ENCODE measurements at places on chromosomes 12 and 14. TPM values are rescaled to one million over a fixed set of nuclear protein-coding genes. Genes with fewer than 3 reads are reported as not detected.

TMEM179 gene
- 0.22 TPM for polyA plus RNA-seq

CRACR2A gene
- 4.4 TPM for polyA plus RNA-seq

OTOGL gene
- 0.23 TPM for polyA plus RNA-seq

CCDC91 gene
- 15.8 TPM for polyA plus RNA-seq

ARHGEF40 gene
- polyA plus RNA-seq: 29.8 TPM

ACSM4 gene
- polyA plus RNA-seq: not detected

TSPAN8 gene
- polyA plus RNA-seq: 23.5 TPM

GPR65 gene
- polyA plus RNA-seq: 0.19 TPM

RPS6KL1 gene
- 1.7 TPM for polyA plus RNA-seq

SLC5A8 gene
- polyA plus RNA-seq: 0.10 TPM

PALS1 gene
- 10.4 TPM for polyA plus RNA-seq

BRI3BP gene
- polyA plus RNA-seq: 1.1 TPM

CD163 gene
- 33.5 TPM for polyA plus RNA-seq

TWF1 gene
- 32.9 TPM for polyA plus RNA-seq

PTPN6 gene
- 6.9 TPM for polyA plus RNA-seq

DBX2 gene
- polyA plus RNA-seq: 0.10 TPM

CELA1 gene
- polyA plus RNA-seq: not detected

IRAK3 gene
- 7.3 TPM for polyA plus RNA-seq

PRIMA1 gene
- polyA plus RNA-seq: 2.4 TPM

KRT85 gene
- polyA plus RNA-seq: not detected

MYH6 gene
- polyA plus RNA-seq: 0.31 TPM

KCNC2 gene
- polyA plus RNA-seq: not detected

FOXG1 gene
- 0.10 TPM for polyA plus RNA-seq

GLT8D2 gene
- polyA plus RNA-seq: 45.8 TPM

CLEC4C gene
- polyA plus RNA-seq: 0.47 TPM

KRT7 gene
- 0.37 TPM for polyA plus RNA-seq

CLMN gene
- 7.4 TPM for polyA plus RNA-seq

DEGS2 gene
- polyA plus RNA-seq: not detected

C12orf56 gene
- not detected for polyA plus RNA-seq

KRT80 gene
- 0.11 TPM for polyA plus RNA-seq

KLHL28 gene
- 4.4 TPM for polyA plus RNA-seq

GLIPR1L2 gene
- polyA plus RNA-seq: 2.9 TPM

FAM186B gene
- 0.46 TPM for polyA plus RNA-seq

Measured in ovary (tissue), 10 donors.